ENCODE measurements at places on chromosomes 6 and 20. TPM values are rescaled to one million over a fixed set of nuclear protein-coding genes. Genes with fewer than 3 reads are reported as not detected.

GRCh38 chr6:159161839-159162238 is 7.4 kb upstream of the FNDC1 start:
- ATAC-seq: no peak

DNA sequence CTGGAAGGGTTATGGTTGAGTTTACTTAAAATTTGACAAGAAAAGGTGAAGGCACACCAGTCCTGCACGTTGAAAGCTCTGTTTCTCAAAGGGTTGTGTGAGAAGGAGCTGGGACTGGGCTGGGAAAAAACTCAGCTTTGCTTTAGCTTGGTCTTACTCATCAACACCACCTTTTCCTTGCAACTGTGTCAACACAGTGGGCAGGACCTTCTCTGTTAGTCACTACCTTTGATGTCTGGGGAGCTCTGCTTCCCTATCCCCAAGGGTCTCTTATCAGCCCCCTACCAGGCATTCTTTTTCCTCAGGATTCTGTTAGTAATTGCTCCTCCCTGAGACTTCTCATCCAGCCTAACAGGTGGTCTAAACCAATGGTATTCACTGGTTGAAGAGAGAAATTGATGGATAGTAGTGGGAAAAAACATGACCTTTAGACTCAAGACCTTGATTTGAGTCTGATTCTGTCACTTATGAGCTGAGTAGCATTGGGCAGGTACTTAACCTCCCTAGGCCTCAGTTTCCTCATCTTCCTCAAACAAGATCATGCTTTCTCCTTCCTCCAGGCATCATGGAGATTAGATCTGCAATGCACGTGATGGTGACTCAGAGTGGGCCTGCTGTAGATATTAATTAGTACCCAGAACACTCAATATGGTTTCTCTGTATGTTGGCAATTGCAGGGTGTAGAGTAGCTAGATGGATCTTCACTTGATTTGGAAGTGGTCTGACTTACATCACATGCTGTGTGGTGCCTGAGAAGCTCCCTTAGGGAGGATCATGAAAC is 17.2 kb upstream of the FOXA2 start:
- ATAC-seq: peak; percentile 51

DNA sequence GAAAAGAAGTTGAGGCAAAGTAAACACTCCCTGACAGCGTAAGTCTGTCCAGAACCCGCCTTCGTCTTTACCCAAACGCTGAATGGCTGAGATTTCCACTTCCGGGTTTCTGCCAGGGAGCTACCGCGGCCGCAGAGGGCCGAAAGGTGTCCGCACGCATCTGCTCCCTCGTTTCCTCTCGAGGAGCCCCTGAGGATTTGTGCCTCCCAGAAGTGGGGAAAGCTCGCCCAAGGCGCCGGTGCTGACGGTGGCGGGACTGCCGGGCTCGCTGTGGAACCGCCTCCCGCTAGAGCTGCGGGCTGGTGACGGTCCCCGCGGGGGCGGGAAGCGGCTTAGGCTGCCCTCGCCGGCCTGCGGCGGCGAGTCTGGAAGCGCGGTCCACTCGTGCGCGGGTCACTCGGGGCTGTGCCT is 1760.2 kb upstream of the DEFB115 start:
- no peak for ATAC-seq

DNA sequence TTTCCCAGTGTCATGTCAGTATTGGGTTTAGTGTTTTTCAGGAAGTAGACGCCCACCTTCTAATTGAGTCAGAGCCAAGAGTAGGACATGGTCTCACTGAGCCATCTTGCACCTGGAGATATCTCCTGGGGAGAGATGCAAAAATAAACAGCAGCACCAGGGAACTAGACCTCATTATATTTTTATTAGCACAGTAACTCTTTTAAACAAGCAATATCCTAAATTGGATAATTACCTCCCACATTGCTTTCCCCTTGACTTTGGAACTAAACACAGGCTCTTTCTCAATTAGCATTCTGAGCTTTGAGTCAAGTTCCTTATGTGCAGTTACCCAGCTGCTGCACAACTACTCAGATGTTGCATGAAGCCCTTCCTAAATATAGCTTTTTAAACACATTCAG is 175.4 kb downstream of the IBTK start:
- no peak for ATAC-seq

DNA sequence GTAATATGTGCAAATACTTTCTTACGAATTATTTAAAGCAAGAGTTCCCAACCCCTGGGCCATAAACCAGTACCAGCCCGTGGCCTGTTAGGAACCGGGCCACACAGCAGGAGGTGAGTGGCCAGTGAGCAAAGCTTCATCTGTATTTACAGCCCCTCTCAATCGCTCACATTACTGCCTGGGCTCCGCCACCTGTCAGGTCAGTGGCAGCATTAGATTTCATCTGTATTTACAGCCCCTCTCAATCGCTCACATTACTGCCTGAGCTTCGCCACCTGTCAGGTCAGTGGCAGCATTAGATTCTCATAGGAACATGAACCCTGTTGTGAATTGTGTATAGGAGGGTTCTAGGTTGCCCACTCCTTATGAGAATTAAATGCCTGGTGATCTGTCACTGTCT is 142.0 kb downstream of the RNASET2 start:
- no peak for ATAC-seq

GRCh38 chr20:10649797-10650160 is 24.0 kb downstream of the JAG1 start:
- no peak for ATAC-seq

DNA sequence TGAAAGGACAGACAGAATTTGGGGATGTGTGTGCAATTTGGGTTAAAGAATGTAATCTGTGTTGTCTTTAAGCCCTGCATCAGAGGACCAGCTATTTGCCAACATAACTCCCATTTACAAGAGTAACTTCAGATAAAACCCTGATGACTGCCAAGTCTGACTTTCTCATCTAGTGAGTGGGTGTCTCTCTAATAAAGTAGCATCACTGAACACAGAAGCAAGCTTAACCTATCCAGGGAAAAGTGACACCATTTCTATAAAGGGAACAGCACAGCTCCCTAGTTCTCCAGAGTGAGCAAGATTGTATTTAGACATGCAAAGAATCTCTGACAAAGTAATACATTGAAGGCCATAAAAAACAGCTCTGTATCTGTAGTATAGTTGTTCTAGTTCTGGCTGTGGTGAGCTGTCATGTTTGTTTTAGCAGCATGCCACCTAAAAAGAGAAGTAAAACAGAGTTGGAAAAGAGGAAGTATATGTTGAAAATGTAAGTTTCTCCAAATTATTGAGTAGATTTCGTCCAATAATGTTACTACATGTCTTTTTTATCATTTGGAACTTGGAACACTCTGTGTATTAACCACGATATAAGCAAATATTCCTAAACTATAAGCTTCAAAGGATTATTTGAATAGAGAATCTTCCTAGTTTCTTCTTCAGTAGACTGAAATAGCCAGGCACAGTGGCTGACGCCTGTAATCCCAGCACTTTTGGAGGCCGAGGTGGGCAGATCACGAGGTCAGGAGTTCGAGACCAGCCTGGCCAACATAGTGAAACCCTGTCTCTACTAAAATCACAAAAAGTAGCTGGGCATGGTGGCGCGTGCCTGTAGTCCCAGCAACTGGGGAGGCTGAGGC is 8.8 kb upstream of the PIM1 start:
- peak; percentile 36 for ATAC-seq

Gene TMC2
- not detected for total RNA-seq

Gene C6orf62
- total RNA-seq: 63.0 TPM

Gene CBLN4
- total RNA-seq: not detected

Gene OXT
- not detected for total RNA-seq

Gene ULBP1
- 1.2 TPM for total RNA-seq

Data from esophagus mucosa (tissue), 1 donor.